ENCODE measurements at places on chromosomes 4 and X.

DNA sequence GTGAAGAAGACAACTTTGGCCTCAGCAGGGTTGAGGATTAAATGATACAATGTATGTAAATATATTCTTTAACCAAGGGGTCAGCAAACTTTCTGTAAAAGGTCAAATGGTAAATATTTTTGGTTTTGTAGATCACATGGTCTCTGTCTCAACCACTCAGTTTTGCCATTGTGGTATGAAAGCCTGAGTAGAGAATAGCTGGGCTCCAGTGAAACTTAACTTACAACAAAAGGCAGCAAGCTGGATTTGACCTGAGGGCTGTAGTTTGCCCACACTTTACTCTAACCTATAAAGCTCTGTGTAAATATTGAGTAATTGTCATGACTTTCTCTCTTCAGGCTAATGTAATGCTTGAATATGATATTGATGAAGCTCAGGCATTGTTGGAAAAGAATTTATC is 19.6 kb downstream of the VBP1 start:
- no peak for DNase-seq

GRCh38 chr4:140097572-140097971 is 56.4 kb downstream of the MAML3 start:
- DNase-seq, result no peak

DNA sequence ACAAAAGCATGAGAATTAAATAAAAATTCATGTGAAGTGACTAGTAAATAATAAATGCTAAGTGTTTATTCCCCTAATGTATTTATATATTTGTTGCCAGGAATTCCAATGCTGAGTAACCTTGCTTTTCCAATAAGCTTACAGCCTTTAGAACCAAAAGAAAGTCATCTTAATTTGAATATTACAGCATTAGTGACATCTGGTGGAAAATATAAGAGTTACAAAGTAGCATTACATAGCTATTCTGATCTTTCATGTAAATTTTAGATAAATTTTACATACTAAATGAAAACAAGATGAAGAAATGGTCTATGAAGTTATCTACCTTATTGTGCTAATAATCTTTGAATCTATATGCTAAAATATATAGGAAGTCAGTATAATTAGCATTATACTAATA is 10.4 kb downstream of the MAD2L1 start:
- no peak for DNase-seq

GRCh38 chr4:87570290-87570805 is 38.0 kb upstream of the DSPP start:
- DNase-seq, result no peak

DNA sequence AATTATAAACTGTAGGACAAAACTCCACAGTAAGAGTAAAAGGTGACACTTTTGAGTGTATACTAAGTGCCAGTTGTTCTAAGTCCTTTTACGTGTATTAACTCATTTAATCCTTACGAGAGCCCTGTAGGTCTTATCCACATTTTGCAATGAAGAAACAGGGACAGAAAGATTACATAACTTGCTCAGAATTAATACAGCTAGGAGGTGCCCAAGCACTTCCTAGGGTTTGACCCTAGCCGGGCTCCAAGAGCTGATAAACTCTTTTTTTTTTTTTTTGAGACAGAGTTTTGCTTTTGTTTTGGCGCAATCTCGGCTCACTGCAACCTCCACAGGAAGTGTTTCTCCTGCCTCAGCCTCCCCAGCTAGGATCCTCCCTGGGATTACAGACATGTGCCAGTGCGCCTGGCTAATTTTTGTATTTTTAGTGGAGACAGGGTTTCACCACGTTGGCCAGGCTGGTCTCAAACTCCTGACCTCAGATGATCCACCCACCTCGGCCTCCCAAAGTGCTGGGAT is 110.4 kb downstream of the UBE2K start:
- no peak for DNase-seq

GRCh38 chr4:47933840-47934239 is 19.5 kb upstream of the NFXL1 start:
- DNase-seq, result no peak

- no peak for DNase-seq
These were observed 295.0 kb upstream of the NR3C2 start for GRCh38 chr4:148737061-148737770.

DNA sequence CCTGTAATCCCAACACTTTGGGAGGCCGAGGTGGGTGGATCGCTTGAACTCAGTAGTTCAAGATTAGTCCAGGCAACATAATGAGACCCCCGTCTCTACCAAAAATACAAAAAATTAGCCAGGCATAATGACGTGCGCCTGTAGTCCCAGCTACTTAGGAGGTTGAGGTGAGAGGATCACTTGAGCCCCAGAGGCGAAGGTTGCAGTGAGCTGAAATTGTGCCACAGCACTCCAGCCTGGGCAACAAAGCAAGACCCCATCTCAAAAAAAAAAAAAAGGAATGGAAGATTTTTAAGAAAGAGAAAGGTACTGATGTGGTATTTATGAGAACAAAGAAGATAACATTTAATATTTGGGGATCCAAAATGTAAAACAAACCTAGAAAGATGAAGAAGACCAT is 27.0 kb upstream of the NMU start:
- DNase-seq, result no peak

- DNase-seq, result no peak
These were observed 189.5 kb downstream of the PRDM5 start for GRCh38 chr4:120733054-120733453.

DNA sequence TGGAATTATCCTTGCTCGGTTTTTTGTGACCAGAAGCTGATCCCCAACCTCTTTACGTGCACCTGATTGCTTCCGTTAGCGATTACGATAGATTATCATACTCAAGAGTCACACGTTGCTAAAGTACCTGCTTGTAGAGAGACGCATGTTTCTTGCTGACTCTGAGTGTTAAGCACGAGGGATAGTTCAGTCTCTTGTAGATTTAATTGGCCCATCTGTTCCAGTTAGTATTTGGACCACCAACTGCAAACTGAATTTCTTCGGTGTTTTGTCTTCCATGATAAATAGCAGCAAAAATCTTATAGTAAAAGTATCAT is 516 bp upstream of the COX18 start:
- DNase-seq, result no peak

DNA sequence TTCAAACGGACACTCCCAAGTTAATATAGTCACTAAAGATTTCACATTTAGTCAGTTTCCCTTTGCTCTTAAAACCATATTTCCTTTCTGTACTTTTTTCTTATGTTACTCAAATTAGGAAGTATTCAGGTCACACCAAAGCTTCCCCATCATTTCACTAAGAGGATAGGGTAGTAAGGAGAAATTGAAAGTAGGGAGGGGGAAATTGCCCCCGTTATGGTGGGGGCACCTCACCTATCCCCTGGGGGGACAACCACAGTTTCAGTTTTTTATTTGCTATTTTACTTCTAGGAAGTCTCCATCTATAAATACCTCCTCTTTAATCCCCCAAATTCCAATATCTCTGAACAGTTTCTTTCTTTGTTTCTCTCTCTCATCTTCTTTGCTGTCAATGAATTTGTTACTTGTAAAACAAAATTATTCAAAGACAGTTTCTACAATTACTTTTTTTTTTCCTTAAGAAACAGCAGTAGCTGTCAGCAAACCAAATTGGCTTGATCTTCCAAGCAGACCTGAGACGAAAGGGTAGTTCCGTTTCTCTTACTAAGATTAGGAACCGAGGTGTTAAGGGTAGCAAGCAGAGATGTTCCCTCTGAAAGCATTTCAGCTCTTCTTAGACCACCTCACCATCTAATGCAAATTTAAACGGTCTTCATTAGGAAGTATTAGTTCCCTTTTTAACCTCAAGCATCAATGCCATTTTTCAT is 160.2 kb upstream of the KLF3 start:
- no peak for DNase-seq

DNA sequence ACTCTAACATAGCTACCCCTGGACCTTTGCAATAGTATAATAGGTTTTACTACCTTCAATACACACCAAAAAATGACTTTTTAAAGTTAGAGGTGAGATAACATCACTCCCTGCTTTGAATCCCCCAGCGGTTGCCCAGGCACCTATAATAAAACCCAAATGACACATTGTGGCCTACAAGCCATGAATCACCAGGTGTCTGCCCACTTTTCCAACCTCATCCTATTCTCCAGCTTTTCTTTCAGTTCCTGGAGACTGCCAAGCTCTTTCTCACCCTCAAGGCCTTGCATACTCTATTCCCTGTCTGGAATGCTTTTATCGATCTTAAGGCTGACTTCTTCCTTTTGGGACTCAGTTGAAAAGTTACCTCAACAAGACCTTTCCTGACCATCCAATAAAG is 16.4 kb upstream of the PRSS48 start:
- no peak for DNase-seq

- DNase-seq, result no peak
These were observed 67.1 kb downstream of the PGRMC1 start for GRCh38 chrX:119303137-119303536.

GRCh38 chr4:153310793-153311192 is 33.7 kb upstream of the MND1 start:
- DNase-seq, result no peak

GRCh38 chrX:40237731-40238178 is 140.0 kb upstream of the BCOR start:
- DNase-seq, result no peak

DNA sequence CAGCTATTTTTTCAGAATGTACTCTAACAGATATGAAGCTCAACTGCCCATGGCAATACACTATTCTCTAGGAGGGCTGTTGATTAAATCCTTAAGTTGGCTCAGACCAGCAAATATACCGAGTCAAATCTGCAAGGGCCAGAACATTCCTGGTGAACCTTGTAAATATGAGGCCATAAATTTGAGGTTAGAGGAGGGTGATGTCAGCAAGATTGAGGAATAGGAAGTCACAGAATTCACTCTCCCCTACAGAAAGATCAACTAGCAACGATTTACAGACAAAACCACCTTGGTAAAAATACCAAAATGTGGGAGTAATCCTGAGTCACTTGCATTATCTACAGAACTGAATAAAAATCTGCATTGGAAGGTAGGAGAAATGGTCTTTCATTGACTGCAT is 399.3 kb downstream of the GPM6A start:
- no peak for DNase-seq

- no peak for DNase-seq
These were observed 375.7 kb upstream of the AADAT start for GRCh38 chr4:170465429-170465828.

DNA sequence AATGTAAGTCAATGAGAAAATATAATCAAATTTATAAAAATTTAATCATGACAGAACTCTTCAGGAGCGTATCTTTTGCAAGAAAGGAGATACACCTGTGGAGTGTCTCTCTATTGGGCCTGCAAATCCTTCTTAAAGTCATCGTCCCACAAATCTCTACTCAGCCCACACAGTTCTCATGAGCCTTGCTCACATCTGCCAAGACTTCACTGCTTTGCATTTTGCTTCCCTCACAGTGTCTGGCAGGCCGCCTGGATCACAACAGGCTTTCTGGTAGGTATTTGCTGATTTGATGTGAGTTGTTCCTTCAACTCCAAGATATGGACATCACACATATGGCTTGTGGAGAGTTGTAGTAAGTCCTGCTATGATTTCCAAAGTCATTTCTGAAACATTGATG is 183.1 kb upstream of the ARX start:
- DNase-seq, result no peak

DNA sequence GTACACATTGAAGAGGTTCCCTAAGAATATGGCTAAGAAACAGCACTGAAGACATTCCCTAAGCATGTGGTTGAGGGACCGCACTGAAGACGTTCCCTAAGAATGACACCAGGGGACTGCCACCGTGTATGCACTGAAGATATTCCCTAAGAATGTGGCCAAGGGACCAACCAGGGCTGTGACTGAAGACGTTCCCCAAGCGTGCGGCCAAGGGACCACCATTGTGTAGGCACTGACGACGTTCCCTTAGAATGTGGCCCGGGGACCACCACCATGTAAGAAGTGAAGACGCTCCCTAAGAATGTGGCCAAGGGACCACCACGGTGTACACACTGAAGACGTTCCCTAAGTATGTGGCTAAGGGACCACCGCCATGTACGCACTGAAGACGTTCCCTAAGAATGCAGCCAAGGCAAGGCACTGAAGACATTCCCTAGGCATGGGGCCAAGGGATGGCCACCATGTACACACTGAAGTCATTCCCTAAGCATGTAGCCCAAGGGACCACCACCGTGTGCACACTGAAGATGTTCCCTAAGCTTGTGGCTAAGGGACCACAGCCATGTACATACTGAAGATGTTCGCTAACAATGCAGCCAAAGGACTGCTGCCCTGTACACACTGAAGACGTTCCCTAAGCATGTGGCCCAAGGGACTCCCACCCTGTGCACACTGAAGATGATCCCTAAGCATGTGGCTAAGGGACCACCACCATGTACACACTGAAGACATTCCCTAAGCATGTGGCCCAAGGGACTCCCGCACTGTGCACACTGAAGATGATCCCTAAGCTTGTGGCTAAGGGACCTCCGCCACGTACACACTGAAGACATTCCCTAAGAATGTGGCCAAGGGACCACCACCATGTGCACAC is 22.0 kb downstream of the DHRSX start:
- DNase-seq, result no peak

DNA sequence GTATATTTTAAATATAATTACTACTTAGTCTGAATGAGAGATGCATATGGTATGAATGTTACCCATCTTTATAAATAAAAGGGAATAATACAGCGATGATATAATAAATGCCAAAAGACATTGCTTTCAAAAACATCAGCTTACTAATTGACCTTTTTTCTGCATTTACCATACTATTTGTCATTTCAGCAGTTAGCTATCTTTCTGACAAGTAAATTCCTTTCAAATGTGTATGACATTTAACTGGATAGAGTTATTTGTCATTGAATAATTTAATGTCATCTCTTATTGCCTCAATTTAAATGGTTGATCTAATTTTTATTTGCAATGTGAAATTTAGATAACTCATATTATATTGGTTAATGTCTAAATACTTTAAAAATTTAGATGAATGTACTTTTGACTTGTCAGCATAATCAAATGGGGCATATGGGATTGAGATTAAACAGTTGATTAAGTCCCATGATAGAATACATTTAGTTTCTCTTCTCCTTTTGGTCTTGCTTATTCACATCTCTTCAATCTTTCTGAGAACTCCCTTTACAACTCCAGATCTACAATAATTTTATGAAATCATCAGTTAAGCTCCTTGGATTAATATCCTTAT is 350.9 kb downstream of the PCDH18 start:
- DNase-seq, result no peak

DNA sequence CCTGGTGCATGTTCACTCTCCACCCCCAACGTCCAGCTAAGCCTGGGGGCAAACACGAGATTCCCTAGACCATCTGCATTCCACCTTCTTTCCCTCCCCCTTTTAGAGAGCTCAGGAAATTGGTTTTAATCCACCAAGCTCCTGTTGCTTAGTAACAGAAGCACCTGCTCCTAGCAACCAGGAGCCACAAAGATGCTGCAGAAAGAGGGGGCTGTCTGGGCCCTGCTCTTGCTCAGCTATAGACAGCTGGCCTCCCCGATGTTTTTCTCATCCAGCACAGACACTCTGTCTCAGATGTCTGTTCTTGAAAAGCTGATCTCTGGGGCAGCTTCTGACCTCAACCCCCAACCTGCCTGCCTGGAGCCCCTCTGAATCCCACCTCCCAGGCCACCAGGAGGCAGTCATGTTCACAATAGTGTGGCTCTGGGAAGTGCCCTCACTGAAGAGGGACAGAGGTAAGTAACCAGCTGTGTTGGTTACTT is 71.5 kb downstream of the SLC16A2 start:
- DNase-seq, result no peak

- no peak for DNase-seq
These were observed 36.9 kb downstream of the PDLIM5 start for GRCh38 chr4:94488670-94489069.

- DNase-seq, result no peak
These were observed 23.5 kb downstream of the CXCL8 start for GRCh38 chr4:73763877-73764276.

GRCh38 chr4:180792541-180792940 is 1450.7 kb upstream of the TENM3 start:
- DNase-seq, result no peak

- DNase-seq, result no peak
These were observed 46.1 kb upstream of the HCCS start for GRCh38 chrX:11064851-11065600.
